ENCODE measurements at places on chromosomes 12 and 14.

GRCh38 chr14:34931206-34931605 lies 51.6 kb upstream of the SRP54 start:
- DNase-seq = no peak

DNA sequence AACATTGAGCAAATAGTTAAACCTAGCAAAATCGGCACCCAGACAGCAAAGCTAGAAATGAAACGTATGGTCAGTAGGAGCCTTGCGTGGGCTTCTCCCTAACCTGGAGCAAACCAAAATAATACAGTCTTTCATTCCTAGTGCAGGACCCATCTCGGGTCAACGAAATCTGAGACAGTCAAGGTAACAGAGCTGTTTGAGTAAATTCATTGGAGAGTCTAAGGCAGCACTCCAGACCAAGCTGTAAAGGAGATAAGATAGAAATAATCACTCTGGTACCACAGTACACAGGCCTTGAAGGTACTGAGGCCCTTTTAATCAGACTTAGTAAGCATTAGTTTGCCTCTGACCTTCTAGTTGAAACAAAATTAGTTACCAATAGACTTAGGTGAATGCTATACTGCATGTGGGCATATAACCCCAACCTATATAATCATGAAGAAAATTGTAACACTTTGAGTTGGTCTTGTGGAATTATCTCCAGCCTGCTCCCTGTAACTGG lies 54.4 kb upstream of the BICD1 start:
- DNase-seq = no peak

DNA sequence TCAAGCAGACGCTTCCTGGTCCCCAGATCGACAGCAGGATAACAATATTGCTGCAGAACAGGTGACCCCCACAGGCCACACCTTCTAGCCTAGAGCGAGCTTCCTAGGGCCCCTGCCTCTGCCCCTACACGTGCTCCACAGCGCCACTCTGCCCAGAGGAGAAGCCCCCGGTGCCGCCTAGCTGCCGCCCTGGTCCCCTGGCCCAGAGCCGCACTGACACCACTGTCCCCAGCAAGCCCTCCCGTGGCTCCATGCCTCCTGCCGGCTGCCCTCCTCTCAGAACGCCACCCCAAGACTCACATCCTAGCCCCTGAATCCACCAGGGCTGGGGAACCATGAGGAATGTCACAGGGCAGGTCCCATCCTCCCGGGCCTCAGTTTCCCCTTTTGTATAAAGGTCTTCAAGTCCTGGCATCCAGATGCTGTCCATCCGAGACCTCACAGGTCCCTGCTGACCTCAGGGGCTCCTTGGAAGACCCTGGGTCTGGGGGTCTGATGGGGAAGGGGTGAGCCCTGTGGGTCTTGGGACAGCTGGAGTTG lies 31.0 kb downstream of the JAG2 start:
- DNase-seq = no peak

- no peak for DNase-seq
Observed at GRCh38 chr12:77980782-77981181, 150.1 kb downstream of the NAV3 start.

DNA sequence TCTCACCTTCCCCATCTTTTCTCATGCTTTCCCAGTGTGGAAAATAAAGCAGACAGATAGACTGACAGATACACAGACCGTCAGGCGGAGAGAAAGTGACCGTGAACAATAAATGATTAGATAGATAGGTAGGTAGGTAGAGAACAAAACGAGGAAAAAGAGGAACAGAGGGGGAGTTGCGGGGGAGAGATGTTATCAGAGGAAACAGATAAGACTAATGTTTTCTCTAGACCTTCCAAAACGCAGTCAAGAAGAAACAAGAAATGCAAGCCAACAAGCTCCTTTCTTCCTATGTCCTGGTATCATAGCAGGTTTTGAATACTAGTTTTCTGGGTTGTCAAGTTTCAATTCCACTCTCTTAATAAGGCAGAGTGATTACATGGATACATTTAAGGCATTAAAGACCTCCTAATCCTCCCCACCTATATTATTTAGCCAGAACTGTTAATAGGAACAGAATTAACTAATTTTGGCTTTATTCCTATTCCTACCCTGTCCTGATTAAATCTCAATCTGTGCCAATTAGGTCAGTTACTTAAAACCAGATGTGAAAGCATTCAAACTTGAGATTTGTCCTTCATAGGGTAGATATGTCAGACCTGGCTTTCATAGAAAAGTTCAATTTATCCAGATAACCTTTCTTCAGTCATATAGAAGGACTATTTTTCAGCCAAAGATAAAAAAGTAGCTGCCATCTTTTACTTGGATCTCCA lies 89.0 kb upstream of the PTPRR start:
- DNase-seq = no peak

- DNase-seq = no peak
Observed at GRCh38 chr14:74861734-74862090, 14.2 kb downstream of the PROX2 start.

DNA sequence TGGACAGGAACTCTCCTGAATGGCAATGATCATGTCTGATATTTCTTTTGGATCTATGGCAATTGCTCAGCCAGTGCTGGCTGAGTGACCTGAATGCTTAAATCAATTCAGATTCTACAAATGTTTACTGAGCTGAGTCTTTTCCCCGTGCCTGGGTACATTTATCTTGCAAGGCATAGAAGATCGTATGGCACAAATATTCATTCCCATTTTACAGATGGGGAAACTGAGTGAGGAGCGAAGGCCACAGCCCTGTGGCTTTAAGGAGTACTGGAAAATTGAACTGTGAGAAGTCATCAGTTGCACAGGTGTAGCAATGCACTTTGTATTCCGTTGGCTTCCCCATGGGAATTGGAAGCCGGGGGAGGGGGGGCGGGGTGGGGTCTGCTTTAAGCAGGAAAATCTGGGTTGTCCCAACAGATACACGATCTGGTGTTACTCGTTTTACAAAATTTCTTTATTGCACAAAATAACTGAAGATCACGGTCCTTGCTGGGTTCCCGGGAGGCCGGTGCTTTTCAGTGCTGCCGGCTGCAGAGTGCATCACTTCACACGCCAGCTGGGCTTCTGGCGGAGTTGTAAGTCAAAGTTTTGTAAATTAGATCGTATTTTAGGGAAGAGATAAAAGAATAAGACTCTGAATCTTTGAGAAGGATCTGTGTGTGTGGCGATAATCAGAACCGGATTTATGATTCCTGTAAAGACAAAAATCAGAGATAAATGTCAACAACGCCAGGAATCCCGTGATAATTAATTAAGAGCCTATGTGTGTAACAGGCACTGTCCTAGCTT lies 75.0 kb upstream of the MAP1LC3B2 start:
- DNase-seq = no peak

DNA sequence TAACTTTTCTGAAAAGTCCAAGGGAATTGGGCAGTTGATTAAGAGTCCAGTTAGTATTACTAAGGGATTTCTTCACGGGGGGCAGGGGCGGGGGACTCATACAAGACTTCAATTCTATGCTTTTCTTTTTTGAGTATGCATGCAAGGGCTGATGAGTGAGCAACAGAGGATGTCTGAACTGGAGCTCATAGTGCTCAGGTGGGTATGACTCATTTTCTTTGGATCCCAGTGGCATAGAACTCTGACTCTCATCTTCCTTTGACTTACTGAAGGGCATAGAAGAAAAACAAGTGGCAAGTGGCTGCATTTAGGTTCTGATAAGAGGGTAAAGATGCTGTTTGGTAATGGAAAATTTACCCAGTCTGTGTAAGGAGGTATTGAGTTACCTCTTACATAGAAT lies 749.2 kb downstream of the NOVA1 start:
- DNase-seq = no peak

GRCh38 chr12:40980427-40980961 lies 207.6 kb upstream of the PDZRN4 start:
- no peak for DNase-seq

DNA sequence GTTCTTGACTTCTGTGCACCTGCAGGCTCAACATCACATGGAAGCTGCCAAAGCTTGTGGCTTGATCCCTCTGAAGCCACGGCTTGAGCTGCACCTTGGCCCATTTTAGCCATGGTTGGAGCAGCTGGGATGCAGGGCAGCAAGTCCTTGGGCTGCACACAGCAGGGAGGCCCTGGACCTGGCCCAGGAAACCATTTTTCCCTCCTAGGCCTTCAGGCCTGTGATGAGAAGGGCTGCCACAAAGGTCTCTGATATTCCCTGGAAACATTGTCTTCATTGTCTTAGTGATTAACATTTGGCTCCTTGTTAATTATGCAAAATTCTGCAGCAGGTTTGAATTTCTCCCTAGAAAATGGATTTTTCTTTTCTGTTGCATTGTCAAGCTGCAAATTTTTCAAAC lies 394.1 kb upstream of the FAR2 start:
- DNase-seq = no peak

DNA sequence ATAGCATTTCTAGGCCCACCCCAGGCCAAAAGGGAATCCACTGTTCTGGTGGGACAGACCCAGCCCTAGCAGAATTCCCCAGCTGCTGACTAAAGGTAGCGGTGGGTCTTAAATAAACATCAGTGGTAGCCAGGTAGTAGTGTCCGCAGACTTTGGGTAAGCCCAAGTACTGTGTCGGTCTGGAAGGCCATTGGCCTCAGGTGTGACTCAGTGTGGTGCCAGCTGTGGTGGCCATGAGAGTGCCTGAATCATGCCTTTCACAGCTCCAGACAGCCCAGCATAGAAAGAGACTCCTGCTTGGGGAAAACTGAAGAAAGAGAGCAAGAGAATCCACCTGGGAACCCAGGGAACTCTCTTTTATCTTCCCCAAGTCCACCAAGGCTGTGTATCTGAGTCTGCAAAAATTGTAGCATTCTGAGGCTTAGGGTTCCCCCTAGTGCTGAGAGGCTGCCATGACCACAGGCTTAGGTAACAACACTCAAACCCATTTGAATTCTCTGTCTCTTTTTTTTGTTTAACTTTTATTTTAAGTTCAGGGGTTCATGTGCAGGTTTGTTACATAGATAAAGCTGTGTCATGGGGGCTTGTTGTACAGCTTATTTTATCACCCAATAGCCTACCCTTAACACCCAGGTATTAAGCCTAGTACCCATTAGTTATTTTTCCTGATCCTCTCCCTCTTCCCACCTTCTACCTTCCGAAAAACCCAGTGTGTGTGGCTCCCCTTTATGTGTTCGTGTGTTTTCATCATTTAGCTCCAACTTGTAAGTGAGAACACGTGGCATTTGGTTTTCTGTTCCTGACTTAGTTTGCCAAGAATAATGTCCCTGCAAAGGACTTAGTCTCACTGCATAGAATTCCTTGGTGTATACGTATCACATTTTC lies 16.7 kb upstream of the CD163L1 start:
- DNase-seq = peak; percentile 18

GRCh38 chr12:22781339-22781738 lies 156.4 kb downstream of the ETNK1 start:
- DNase-seq = no peak

All from SW 1271 (cell line).